ENCODE measurements at places on chromosomes 2 and 18.

- DNase-seq = no peak
Observed at GRCh38 chr2:59233448-59233847, 992.3 kb upstream of the FANCL start.

- DNase-seq = no peak
Observed at GRCh38 chr2:3754280-3754679, 50.9 kb downstream of the DCDC2C start.

DNA sequence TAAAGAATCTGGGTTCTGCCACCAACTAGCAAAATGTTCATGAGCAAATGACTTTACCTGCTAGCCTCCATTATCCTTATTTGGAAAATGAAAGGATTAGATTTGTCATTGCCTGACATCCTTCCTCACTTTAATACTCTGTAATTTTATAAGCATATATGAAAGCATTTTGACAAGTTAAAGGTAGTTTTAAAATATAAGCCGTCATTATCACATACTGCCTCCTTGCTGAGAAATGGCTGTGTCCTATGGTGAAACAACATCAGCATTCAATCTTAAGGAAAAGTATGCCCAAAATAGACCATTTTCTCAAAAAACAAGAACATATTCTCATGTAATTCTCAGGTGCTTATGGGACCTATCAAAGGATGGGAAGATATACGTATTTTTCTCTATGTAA, 461.2 kb downstream of the SUCLG1 start:
- no peak for DNase-seq

GRCh38 chr2:125224830-125225229, 1199.7 kb downstream of the CNTNAP5 start:
- DNase-seq = no peak

GRCh38 chr18:37787452-37787851, 221.9 kb upstream of the CELF4 start:
- no peak for DNase-seq

GRCh38 chr2:233848276-233848675, 6.1 kb downstream of the HJURP start:
- DNase-seq = no peak

- no peak for DNase-seq
Observed at GRCh38 chr18:48613589-48614404, 75.0 kb downstream of the CTIF start.

GRCh38 chr2:226514895-226515294, 284.7 kb downstream of the IRS1 start:
- DNase-seq = no peak

GRCh38 chr2:226213717-226214116, 585.9 kb downstream of the IRS1 start:
- peak; percentile 45 for DNase-seq

DNA sequence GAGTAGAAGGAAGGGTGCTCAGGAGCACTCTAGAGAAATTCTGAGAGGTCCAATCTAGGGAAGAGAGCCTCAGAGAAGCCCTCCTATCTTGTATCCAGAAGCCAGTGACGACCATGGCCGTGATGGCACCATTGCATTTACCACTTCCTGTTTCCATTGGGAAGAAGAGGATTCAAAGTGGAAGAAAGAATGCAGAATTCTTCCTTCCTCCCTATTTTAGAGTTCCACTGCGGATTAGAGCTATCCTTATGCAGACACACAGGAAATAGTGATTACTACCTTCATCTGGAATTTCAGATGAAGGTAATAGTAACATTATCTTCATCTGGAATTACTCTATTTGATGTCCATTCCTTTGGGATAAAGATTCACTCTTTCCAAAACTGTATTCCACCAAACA, 45.6 kb upstream of the PCBP1 start:
- DNase-seq = no peak

DNA sequence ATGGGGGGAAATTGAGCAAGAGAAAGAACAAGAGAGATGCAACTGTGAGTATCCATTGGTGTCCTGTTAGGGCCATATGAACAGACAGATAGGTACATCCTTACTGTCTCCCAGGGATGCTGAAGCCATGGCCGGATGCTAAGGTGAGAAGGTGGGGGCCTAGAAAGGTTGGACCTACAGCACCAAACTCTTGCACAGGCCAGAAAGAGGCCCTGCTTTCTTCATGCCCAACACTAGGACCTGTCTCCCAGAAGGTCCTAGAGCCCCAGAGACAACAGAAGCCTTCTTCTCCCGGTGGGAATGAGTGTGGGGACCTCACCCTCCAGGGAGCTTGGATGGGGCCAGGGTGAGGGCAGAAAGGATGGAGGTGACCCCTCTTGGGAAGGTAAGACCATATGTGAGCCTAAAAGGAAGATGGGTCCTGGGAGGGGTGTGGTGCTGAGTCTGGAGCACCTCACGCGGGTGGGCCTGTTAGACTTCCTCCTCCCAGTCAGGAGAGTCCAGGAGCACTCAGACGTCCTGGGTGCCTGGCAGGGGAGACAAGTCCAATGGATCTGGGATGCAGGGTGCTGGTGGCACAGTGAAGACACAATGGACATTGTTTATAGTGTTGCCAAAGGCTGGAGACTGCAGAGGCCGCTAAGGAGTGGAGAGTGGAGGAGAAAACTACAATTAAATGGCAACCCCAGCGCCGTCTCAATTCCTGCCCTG, 265.3 kb downstream of the CYP26B1 start:
- no peak for DNase-seq

DNA sequence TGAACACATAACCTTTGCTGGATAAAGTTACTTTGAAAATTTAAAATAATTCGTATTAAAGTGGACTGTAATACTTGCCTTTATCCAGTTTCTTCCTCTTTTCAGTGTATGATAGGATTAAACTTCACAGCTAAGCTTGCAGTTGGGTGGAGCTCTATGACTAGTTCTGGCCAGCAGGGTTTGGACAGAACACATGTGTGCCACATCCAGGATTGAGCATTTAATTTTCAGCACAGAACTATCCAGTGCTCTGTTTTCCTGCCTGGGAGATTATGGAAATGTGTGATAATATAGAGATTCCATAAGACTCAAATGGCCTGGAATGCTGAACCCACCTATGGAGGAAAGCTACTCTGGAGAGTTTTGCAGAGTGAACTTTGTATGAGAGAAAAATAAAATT, 200.2 kb downstream of the OSR1 start:
- DNase-seq = no peak

GRCh38 chr18:32048507-32049091, 30.0 kb downstream of the RNF125 start:
- DNase-seq = no peak

- no peak for DNase-seq
Observed at GRCh38 chr2:64537991-64538390, 13.9 kb downstream of the AFTPH start.

DNA sequence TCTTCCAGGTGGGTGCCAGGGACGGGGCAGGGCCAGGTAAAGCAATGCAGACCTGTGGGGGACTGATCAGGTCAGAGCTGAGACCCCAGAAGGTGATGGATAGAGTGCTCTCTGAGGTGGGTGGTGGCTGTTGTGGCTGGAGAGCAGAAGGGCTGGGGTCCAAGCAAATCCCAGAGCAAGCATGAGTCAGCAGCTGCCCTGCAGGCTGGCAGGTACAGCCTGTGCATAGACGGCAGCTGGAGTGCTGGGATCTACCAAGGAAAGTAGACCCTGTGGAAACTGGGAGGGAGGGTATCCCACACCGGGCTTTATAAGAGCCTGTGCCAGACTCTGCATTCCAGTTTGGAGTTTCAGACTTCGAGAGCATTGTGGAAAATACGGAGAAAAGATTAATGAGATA, 663 bp downstream of the TRIM54 start:
- DNase-seq = no peak

GRCh38 chr18:50850307-50851065, 28.4 kb upstream of the ME2 start:
- DNase-seq = no peak

GRCh38 chr2:101759162-101759561, 61.7 kb downstream of the MAP4K4 start:
- DNase-seq = peak; percentile 82

DNA sequence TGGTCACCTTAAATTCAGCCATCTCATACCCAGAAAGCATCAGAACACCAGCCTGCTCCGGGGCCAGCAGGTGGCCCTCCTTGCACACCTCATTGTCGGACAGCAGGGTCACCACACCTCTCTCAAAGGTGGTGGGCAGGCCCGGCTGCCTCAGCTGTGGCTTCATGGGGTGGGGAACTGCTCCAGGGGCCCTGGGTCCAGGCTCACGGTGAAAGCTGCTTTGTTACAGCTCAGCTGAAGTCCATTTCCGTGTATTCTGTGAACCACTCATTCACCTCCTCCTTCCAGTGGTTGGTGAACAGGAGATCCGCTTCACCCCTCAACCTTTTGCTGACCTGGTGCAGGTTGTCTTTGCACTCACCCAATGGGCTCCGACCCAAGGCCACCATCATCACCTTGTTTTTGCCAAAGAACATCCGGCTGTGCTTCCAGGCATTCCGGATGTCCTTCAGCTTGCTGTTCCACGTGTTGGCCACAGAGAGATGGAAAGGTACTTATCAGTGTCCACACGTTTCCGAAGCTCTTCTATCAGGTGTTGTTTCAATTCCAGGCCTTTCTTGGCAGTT, 78.6 kb upstream of the LDLRAD4 start:
- DNase-seq = no peak

- DNase-seq = no peak
Observed at GRCh38 chr18:9961041-9961440, 47.2 kb downstream of the VAPA start.
